ENCODE measurements at places on chromosomes 12 and 14.
A peak's percentile ranks its signal among the peaks of the same experiment; 100 is the strongest.

DNA sequence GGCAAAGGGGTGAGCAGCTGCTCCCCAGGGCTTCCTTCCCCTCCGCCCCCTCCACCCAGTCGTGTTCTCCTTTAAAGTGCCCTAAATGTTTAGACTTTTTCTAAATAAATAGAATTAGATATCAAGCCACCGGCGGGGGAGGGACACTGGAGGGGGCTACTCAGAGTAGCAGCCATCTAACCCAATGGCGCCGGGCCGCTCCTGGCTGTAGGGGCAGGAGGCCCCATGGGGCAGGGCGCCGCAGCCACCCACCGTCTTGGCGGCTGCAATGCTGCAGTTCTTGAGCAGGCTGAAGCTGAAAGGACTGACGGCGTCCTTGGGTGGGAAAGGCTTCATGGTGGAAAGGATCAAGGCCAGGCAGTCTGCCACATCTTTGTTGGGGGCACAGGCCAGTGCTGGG is 13.1 kb downstream of the SLC39A5 start:
- no peak for DNase-seq

- no peak for DNase-seq
Measured at GRCh38 chr14:20350860-20351259, 7.4 kb downstream of the PARP2 start.

GRCh38 chr14:103336191-103336590 is 2.2 kb downstream of the EIF5 start:
- no peak for DNase-seq

DNA sequence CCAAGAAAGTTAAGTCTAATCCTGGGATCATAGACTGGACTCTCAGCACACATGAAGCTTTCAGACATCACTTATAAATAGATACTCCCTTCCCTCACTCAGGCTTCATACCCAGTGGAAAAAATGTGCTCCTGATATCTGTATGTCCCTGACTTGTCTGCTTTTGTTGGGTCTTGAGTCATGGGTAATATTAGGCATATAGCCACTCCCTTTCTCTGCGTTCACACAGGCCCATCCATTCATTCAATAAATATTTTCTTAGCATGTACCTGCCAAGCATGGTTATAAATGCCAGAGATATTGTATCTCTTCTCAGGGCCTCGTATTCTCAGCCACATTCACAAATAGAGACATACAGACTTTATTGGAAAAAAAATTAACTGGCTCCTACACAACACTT is 43.5 kb downstream of the COX16 start:
- no peak for DNase-seq

- no peak for DNase-seq
Measured at GRCh38 chr12:80151131-80151530, 51.8 kb downstream of the OTOGL start.

- no peak for DNase-seq
Measured at GRCh38 chr14:89641495-89642175, 224.6 kb upstream of the FOXN3 start.

DNA sequence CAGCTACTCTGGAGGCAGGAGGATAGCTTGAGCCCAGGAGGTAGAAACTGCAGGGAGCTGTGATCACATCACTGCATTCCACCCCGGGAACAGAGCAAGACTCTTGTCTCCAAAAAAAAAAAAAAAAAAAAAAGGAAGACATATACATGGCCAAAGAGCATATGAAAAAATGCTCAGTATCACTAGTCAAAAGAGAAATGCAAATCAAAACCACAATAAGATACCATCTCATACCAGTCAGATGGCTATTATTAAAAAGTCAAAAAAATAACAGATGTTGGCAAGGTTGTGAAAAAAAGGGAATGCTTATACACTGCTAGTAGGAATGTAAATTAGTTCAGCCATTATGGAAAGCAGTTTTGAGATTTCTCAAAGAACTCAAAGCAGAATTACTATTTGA is 174.8 kb upstream of the ATF7IP start:
- DNase-seq = no peak

- DNase-seq = peak; percentile 57
Measured at GRCh38 chr12:121773011-121773777, 20.3 kb downstream of the RHOF start.

GRCh38 chr14:65824285-65824977 is 411.9 kb downstream of the FUT8 start:
- peak; percentile 18 for DNase-seq

- no peak for DNase-seq
Measured at GRCh38 chr12:31745242-31745641, 16.4 kb upstream of the AMN1 start.

DNA sequence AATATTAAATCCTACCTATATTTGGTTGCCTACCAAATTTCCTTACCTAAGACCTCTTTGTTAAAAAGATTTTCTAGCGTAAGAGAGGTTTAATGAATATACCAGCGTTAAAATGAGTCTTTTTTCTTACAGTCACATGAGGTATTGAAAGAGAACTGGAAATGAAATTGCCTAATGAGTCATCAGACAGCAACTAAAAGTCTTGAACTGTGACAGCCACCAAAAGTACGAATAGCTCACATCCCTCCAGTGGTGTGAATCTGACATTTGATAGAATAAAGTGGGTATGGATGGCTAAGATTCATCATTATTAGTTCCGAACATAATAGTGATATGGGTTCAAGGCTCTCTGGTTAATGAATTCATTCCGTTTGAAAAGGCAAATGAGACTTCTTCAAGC is 1297.3 kb downstream of the AACS start:
- no peak for DNase-seq

DNA sequence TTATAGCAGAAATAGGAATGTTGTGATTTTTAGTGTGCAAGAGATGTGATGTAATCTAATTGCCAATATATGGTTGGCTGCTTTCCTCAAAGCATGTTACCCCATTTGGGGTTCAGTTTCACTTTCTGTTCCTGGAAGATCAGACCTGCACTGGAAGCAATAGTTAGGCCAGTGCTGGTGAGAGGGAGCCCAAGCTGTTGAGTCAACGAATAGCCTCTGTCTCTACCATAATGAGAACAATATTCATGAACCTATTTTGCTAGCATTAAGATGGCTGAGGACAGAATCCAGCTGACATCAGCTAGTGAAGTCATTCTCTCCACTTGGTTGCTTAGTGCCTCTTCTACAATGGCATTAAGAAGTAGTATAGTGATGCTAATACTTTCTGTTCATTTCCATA is 379.9 kb upstream of the DCN start:
- DNase-seq = no peak

- no peak for DNase-seq
Measured at GRCh38 chr12:12158858-12159257, 88.1 kb downstream of the BCL2L14 start.

DNA sequence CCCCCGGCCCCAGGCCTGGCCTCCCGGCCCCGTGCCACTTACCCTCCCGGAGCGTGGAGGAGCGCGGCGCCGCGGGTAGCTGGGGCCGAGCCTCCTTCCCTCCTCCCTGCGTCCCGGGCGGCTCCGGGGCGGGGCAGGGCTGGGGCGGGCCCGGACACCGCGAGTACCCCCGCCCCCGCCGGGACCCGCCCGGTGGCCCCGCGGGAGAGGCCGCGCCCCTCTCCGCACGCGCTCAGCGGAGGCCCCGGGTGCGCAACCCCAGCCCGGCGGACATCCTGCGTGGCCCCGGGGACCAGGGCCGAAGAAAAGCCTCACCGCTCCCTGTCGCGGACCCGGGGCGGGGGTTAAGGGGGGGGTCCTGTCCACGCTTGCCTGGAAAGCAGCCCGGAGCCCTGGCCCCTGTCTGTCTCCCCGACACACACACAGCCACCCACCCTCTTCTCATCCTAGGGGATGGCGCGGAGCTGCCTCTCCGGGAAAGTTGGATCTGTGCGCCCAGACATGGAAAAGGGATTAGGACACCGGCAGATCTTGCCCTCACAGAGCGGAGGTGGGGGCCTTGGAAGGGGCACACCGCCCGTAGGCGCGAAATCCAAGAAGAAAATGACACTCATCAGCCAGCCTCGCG is at the start of gene SYNE3:
Gene SYNE3, minus strand, starts transcription at position 97 of the 628 bp plus-strand sequence. CDS start 40,829 bp downstream, outside the sequence.
- no peak for DNase-seq

- DNase-seq = no peak
Measured at GRCh38 chr14:33510063-33510481, 440.8 kb downstream of the EGLN3 start.

DNA sequence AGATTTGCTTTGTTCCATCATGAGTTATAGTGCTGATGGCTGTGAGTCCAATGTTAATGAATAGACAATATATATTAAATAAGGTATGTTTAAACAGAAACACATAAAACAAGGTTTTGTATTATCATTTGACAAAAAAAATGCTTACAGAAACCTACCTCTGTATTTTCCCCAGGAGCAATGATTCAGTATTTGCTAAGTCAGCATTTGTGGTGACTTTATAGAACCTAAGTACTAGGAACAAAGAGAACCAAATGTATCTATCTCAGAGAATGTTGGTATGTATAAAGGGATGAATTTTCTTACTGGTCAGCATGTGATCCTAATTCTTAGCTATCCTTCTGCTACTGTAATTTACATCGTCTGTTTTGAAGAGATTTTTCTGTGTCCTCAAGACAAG is 421.5 kb upstream of the SEL1L start:
- no peak for DNase-seq

DNA sequence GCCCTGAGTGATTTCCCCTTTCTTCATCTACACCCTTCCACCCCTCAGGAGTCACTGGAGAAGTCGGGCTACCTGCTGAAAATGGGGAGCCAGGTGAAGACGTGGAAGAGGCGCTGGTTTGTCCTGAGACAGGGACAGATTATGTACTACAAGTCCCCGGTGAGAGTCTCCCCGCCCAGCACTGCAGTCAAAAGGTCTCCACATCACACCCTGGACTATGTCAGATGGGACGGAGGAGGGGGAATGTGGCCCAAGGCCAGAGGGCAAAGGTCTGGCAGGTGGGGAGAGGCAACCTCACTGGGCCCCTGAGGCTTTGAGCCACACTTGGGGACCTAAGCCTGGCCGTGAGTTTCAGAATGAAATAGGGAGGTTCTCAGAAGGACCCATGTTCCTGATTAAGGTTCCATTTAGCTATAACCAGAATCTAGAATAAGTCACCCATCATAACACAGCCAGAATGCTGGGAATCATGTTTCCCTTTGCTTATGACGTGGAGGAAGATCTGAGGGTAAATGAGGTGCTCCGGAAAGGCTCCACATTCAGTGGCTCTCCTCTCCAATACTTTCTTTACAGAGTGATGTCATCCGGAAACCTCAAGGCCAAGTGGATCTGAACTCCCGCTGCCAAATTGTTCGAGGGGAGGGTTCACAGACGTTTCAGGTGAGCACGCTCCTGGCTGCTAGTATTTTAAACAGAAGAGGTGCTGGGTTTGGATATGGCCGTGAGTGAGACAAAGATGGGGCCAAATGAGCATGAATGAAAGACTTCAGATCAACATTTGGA is 26.6 kb downstream of the PIGH start:
- DNase-seq = no peak

DNA sequence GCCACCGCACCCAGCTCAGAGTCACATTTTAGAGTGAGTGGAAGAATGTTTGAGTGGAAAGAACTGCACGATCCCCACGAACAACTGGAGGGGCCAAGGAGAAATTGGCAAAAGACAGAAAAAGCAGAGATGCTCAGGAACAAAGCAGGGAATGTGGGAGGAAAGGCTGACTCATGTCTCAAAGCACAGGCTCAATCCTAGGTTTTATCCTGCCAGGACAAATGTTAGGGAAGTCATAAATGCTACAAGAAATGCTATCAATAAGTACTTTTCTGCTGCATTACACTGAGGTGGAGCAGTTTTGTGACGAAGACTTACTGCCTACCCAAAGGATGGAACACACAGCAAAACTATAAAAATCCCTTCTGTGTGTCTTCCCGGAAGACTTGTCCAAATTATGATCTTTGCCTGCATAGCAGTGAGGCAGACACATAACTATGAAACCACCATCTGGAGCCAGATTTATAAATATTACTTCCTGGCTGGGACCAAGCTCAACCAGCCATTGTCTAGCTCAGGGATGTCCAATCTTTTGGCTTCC is 26.7 kb downstream of the NIN start:
- no peak for DNase-seq

GRCh38 chr12:132118876-132119275 is 25.2 kb downstream of the DDX51 start:
- DNase-seq = no peak

- no peak for DNase-seq
Measured at GRCh38 chr12:576615-577110, 86.6 kb downstream of the NINJ2 start.

- no peak for DNase-seq
Measured at GRCh38 chr14:51157012-51157411, 62.1 kb upstream of the TRIM9 start.

- DNase-seq = no peak
Measured at GRCh38 chr12:128657378-128657777, 166.4 kb downstream of the SLC15A4 start.

GRCh38 chr12:110689281-110690126 is 589 bp upstream of the HVCN1 start:
- DNase-seq = peak; percentile 22

- no peak for DNase-seq
Measured at GRCh38 chr12:78579846-78580245, 284.7 kb upstream of the SYT1 start.

DNA sequence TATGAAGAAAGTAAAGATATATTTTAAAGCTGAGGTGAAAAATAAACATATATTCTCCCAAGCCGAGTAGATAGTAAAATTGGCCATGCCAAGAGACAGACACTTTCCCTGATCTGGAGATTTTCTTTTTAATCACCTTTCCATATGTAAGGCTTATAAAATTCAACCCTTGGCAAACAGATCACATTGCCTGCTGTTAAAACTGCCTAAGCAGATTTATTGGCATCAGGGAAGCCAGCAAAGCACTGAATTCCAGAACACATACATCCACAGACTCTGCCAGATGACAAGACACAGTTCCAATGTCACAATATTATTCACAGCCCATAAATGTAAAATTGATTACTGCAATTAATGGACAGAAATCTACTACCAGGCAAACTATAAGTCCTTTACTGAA is 78.2 kb upstream of the GARIN2 start:
- DNase-seq = no peak

Data from stimulated activated CD4-positive, alpha-beta T cell treated with anti-CD3 and anti-CD28 coated beads, Interleukin-15, amount 100 ng/mL, for 1 hour (primary cell).